ENCODE measurements at places on chromosomes 1 and 21.

GRCh38 chr21:26445440-26445839, 127.6 kb downstream of the CYYR1 start:
- DNase-seq, result no peak

GRCh38 chr1:199854686-199855321, 172.7 kb upstream of the NR5A2 start:
- no peak for DNase-seq

GRCh38 chr21:21018821-21019220, 20.6 kb downstream of the NCAM2 start:
- DNase-seq, result no peak

- no peak for DNase-seq
These were observed 13.6 kb downstream of the DNAJC11 start for GRCh38 chr1:6688001-6688400.

DNA sequence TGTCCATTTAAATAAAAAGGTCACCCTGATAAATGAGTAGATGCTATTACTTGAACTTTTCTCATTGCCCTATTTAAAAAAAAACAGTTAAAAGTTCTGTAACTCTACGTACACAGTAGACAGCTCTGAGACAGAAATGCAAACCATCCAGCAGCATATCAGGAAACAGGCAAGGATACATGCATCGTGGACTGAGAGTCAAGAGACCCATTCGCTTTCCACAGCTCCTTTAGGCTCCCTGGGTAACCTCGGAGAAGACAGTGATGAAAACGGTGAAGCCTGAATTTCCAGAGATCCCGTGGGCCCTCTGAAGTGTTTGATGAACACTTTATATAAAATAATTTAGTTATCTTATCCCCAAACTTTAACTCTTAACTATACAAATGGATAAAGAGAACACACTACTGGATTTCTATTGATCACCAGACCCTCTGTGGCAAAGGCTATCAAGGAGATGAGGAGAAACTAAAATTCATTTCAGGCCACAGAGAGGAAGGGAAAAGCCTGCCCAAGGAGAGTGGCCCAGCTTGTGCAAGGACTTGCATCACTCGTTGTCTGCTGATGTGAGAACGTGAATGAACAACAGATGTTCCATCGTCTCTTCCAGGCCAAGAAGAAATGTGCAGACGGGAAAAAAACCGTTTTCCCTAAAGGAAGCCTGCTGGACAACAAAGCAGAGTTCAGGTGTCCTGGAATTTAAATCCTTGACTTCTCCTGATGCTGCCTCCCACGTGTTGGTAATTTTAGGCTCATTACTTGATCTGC, 131.0 kb downstream of the TGFBR3 start:
- DNase-seq, result no peak

- DNase-seq, result no peak
These were observed 5.2 kb downstream of the TXLNA start for GRCh38 chr1:32184650-32185049.

DNA sequence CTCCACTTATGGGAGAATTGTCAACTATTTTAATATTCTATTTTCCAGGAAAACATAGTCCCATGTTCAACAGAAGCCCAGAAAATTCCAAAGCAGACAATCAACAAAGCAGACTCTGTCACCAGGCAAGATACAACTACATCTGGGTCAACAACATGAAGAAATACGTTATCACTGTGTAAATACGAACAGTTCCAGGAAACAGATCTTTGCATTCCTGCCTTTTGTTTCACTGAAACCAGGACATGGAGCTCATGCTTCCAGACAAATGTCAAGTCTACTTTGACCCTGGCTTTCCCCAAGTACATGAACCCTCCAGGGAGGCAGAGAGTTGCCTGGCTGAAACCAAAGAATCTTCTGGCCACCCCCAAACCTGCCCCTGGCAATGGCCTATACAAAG, 106.7 kb downstream of the SETD4 start:
- no peak for DNase-seq

DNA sequence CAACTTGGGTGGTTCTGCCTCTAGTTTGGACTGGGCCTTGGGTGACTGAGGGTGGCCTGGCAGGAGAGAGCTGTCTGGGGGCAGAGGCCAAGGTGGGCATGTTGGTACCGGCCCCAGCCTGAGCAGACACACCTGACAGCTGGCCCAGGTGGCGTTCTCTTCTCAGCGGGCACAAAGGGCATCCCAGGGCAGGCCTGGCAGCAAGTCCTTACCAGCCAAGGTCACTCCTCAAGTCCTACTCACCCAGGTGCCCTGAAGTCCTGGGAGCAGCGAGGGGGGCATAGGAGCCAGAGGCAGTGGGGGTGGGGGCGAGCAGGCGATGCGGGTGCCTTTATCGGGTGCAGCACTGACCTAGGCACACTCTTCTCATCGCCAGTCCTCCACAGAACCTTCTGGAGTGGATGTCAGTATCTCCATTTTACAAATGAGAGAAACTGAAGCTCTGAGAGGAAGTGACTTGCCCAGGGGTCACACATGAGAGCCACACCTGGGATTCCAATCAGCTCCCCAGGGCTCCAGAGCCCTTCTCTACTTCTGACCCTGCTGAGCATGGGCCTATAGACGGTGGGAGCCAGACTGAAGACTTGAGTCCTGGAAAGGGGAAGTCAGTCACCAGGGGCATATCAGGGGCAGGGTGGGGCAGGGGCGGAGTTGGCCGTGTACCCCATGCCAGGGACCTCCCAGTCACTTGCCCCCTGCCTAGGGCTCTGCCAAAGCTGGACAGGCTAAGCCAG, 587 bp upstream of the SLC25A34 start:
- no peak for DNase-seq

- no peak for DNase-seq
These were observed 27.3 kb downstream of the F3 start for GRCh38 chr1:94514095-94514727.

GRCh38 chr1:221634606-221635005, 107.3 kb downstream of the DUSP10 start:
- no peak for DNase-seq

DNA sequence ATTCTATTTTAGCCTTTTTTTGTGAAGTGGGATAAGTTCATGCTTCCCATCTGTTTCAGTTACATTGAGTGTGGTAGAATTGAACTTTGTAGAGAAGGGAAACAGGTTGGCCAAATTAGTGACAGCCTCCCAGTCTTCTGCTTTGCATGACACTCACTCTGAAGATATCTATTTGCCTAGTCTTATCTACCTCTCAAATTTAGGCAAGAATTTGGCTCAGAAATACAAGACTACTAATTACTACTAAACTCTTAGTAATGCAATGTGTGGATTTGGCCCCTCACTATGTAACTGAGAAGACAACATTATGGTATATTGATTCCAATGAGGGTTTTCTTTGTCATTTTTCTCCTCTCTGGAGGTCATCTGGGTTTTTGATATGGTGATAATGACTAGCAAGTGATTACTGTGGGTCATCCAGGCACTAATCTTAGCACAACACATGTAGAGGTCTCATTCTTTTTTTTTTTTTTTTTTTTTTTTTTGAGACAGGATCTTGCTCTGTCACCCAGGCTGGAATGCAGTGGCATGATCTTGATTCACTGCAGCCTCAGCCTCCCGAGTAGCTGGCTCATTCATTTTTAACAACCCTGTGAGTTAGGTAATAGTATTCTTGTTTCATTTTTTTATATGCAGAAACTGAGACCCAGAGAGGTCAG, 6.3 kb downstream of the FAM20B start:
- DNase-seq, result no peak

GRCh38 chr21:35086357-35086756, 37.3 kb upstream of the RUNX1 start:
- DNase-seq, result no peak

- no peak for DNase-seq
These were observed 79.5 kb downstream of the DPYD start for GRCh38 chr1:97841338-97841737.

GRCh38 chr1:2934642-2935081, 86.6 kb upstream of the ACTRT2 start:
- DNase-seq, result no peak

DNA sequence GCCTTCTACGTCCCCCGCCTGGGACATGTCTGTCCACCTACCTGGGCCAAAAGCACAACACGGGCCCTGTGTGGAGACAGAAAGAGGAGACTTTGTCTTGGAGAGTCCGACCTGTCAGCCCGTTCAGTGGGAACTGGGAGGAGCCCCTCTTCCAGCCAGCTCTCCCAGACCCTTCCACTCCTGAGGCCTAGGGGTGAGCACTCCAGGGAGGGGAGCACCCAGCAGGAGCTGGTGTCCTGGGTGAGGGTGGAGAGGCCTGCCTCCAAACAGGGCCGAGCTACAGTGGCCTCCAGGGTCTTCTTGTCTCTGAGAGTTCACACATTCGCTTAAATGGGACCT, 546 bp downstream of the SPOCD1 start:
- DNase-seq, result no peak

- DNase-seq, result no peak
These were observed 63.1 kb upstream of the KLHDC7A start for GRCh38 chr1:18417316-18418269.

- no peak for DNase-seq
These were observed 23.1 kb downstream of the KIF21B start for GRCh38 chr1:201000391-201000790.

DNA sequence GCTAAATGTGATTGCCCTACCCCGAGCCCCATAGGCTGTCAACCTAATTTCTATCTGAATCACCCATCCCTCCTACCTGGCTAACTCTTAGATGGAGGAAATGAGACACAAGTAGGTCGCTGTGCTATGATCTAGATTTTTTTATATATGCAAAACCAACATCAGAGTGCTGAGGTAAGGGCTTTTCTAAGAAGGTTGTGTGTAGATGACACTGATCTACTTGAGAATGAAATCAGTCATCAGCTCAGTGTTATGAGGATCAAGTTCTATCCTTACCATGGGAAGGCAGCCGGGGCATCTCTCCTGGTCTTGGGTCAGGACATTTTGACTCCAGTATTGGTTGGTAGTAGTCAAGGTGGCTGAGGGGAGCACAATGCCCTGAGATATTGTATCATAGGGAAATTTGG, 23.6 kb downstream of the SLAMF1 start:
- no peak for DNase-seq

GRCh38 chr1:18410407-18410806, 70.3 kb upstream of the KLHDC7A start:
- DNase-seq, result no peak

GRCh38 chr1:13619909-13620308, 36.3 kb downstream of the PDPN start:
- no peak for DNase-seq

- peak; percentile 47 for DNase-seq
These were observed 8.1 kb upstream of the POFUT2 start for GRCh38 chr21:45295576-45296365.

- no peak for DNase-seq
These were observed 61.8 kb downstream of the S1PR1 start for GRCh38 chr1:101298663-101299062.

DNA sequence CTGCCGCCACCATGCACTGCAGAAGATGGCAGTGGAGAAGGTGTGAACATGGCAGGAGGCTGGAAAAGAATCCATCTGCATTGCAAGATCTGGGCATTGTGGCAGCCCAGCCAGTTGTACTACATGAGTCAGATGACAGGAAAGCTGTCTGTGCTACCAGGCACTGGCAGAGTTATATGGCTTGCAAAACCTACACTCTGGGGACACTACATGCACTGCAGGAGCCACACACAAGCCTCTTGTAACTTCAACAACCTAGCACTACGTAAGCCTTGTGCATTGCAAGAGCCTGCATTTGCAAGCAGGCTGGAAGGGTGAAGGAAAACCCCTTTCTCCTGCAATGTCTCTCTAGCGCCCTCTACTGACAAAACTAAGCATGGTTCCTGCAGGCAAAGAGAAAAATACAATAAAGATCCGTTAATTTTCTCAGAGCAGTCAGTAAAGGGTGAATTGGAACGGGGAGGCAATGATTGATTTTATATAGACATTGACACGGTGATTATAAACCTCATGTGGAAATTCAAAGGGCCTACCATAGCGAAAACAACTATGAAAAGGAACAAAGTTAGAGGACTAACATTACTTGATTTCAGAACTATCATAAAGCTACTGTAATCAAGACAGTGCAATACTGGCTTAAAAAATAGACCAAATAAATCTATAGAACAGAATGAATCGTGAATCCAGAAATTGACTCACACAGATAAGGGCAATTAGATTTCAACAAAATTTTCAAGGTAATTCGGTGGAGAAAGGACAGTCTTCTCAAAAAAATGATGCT, 26.2 kb upstream of the DYNLT5 start:
- DNase-seq, result peak; percentile 55

All from mesothelial cell of epicardium (in vitro differentiated cells).